ENCODE measurements at places on chromosomes 11 and 22.

DNA sequence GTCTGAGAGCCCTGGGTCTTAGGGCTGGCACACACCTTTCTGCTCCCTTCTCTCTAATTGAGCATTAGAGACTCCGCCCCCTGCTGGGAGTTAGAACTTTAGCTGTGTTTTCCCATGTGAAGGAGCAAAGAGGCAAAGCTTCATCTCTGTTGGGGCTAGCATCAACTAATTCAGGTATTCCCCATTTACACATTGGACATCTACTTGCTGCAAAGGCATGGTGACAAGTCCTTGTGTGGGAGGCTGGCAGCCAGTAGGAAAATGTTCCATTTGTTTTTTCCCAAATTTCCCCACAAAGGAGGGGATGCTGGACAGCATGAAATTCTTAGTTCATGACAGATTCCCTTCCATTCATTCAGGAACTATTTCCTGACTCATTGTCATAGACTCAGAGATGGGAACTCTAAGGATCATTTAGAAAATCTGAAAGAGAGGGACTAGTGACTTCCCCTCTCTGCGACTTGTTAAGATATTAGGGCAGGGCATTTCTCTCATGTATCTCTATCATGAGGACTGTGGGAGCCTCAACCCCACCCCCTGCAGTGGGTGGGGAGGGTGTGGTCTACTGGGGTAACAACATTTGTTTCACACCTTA, 3.6 kb downstream of the CD44 start:
- no peak for DNase-seq

- DNase-seq, result peak; percentile 4
Measured at GRCh38 chr22:30474683-30475424, 3.0 kb upstream of the SEC14L3 start.

- DNase-seq, result no peak
Measured at GRCh38 chr11:109000531-109000930, 335.7 kb downstream of the DDX10 start.

GRCh38 chr22:45964926-45965527, 11.9 kb downstream of the WNT7B start:
- DNase-seq, result no peak

DNA sequence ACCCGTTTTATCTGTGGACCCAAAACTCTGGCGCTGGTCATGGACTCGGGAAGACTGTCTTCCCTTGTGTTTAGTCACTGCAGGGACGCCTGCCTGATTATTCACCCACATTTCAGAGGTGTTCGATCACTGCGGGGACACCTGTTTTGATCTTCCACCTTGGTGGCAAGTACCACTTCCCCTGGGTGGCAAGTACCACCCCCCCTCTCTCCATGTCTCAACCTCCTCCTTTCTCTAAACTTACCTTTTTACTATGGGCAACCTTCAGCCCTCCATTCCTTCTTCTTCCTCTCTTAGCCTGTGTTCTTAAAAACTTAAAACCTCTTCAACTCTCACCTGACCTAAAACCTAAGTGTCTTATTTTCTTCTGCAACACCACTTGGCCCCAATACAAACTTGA, 1.9 kb upstream of the NDUFC2 start:
- DNase-seq, result no peak

- DNase-seq, result no peak
Measured at GRCh38 chr11:81989093-81989492, 744.6 kb downstream of the FAM181B start.

All from activated effector memory CD4-positive, alpha-beta T cell treated with Interleukin-2 at 50 U/mL for 16 hours (primary cell).